Mammary epithelial cell (primary cell): ENCODE measurements at places on chromosomes 16 and 17.

DNA sequence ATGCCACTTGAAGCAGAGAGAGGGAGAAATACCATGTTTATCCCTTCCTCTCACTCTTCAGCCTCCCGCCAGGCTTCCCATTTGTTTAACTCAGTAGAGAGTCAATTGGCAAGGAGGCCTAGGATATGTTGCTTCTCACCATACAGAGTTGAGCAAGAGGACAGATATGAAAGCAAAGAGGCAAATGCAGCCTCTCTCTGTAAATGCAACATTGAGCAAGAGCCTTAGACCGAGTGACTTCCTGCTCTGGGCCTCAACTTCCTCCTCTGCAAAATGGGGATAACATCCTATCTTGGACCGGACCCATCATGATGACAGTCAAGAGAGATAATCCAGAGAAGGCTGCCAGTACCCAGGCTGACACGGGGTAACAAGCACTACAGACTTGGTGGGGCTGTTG lies 36.8 kb downstream of the SOCS1 start:
- no peak for DNase-seq

DNA sequence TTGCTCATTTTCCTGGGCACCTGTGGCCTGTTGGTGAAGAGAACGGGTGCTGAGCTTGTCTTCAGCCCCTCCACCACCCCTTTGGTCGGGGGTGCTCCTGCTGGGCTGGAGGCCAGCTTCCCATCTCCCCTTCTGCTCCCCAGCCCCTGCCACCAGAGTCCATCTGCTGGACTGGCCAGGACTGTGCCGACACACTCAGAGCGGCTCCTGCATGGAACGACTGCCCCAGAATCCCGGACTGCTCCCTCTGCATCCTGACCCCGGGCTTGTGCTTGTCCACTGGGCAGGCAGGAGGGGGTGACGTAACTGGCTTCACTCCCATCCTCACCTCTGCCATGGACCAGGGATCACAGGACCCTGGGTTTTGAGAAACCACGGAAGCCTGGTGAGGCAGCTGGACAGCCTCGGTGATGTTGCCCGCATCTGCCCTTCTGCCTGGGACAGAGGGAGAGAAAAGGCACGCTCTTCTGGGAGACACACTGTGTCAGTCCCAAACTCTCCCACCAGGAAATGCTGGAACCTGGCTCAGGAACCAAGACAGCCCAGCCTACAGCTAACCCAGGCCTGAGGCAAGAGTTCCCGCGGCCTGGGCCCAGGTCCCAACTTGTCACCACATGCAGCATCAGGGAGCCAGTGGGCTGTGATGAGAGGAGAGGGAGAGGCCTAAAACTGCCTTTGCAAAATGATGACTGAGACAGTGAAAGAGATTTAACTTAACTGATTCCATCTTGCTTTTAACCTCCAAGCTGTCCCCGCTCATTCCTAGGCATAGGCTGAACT lies 16.1 kb upstream of the GSDMA start:
- DNase-seq, result peak; percentile 62

GRCh38 chr16:19776565-19776964 lies 58.5 kb downstream of the IQCK start:
- DNase-seq, result no peak

GRCh38 chr17:46053911-46054534 lies 55.0 kb downstream of the STH start:
- DNase-seq, result peak; percentile 28

DNA sequence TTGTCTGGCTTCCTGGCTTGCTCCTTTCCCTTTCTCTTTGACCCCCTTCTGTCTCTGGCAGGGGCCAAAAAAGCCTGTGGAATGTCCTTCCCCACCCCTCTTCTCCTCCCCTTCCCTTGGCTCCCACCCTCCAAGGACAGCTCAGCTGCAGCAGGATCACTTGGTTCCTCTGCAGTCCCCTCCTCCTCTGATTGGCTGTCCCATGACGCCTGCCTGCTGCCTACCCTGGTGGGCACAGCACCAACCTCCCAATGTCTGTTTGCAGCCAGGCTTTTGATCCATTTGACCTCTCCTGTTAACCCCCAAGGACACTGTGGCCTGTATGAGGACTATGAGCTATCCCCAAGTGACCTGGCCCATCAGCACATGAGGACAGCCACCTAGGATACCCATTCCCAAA lies 14.8 kb upstream of the MTMR4 start:
- no peak for DNase-seq

GRCh38 chr16:65070831-65071432 lies 50.9 kb downstream of the CDH11 start:
- DNase-seq, result peak; percentile 11

GRCh38 chr16:85983606-85984230 lies 84.8 kb downstream of the IRF8 start:
- no peak for DNase-seq

DNA sequence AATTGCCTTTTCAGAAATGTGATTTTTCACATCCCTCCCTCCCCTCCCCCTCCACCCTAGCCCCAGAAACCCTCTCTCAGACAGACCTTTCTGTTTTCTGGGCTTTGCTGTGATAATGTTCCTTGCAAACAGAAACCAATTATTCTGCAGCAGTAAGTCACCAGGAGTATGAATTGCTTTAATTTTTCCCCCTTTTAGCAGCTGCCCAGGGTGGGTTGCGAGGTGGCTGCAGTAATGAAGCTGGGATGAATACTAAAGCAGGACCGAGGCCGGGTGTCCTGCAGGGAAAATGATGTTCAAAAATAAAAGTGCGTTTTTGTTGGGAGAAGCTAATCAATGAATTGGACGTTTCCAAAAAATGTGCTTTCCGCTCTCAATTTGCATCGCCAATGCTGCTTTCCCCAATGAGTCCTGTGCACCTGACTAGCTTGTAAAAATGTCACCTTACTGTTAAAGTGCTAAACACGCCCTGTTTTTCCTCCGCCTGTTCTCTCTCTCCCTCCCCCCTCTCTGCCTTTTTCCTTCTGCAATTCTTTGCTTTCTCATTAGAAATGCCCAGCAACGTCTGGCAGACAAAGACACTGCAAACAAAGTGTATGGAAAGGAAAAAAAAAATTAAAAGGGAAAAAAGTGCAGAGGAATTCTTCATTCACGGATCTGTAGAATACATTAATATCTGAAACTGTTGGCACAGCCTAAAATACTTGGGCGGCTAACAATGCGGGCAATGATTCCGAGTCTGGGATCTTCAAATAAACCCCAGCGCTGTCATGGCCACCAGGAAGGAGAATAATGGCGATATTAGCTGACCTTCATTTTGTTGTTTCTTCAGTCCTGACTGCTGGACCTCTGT lies 244.1 kb downstream of the STX8 start:
- no peak for DNase-seq

DNA sequence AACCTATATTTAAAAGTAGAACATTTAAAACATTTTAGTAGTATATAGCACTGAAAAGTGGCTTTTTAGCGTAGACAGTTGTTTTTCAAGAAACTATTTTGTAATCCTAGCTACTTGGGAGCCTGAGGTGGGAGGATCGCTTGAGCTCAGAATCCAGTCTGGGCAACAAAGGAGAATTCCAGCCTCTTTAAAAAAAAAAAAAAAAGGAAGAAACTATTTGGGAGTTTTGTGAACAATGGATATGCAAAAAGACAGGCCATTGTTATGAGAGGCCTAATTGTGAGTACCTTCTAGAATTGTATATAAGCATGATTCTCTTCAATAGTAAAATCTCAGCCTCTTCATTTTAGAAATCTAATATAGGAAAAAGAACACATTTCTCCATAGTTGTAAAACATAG lies 17.6 kb downstream of the OMG start:
- no peak for DNase-seq

DNA sequence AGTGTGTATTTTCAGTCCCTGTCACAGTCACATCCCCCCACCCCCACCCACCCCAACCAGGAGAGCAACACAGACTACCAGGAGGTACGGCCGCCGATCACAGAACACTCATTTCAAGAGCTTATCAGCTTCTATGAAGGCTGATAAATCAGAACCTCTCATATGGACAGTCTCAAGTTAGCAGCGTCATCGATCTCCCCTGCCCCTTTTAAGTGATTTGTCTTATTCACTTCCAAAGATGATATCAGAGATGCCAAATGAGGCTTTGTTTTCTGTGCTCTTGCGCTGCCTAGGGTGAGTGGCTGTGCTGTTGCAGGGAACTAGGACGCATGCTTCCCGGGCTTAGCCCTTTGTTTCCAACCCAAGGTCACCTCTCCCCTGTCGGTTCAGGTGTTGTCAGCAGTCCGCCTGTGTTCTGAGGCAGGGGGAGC lies 26.8 kb upstream of the PMFBP1 start:
- DNase-seq, result no peak

GRCh38 chr17:65243838-65244625 lies 106.9 kb downstream of the RGS9 start:
- peak; percentile 33 for DNase-seq

GRCh38 chr16:48864055-48864454 lies 254.1 kb upstream of the N4BP1 start:
- DNase-seq, result no peak

- DNase-seq, result peak; percentile 21
Observed at GRCh38 chr17:14471052-14471451, 170.2 kb downstream of the HS3ST3B1 start.

- DNase-seq, result peak; percentile 94
Observed at GRCh38 chr16:11613381-11614303, 26.9 kb upstream of the LITAF start.

DNA sequence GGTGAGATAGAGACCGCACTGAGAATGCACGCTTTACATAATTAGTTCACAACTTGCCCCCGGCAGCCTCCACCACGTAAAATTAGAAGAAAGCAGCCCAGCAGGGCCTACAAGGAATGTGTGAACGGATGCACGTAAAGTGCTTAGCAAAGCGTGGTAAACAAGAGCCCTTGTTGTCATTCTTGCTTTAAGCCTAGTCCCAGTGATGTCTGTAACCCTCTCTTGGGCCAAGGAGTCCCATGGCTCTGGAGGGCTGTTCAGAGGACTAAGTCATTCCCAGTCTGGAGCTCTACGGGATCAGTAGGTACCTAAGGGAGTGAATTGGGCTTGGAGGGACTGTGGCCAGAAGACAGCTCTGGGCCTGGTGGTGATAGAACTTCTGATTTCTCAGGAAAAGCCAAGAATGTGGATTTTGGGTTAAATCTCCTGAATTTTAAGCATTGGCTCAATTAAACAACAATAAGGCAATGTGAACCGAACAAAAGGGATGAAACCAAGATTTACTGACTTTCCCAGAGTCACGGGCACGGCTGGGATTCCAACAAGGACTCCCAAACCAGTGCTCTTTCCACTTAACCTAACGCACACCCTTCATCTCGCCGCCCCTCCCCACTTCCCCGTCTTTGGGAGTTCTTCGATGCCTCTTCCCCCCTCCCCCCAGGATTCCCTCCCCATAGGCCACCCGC lies 775 bp upstream of the CHP2 start:
- DNase-seq, result no peak

DNA sequence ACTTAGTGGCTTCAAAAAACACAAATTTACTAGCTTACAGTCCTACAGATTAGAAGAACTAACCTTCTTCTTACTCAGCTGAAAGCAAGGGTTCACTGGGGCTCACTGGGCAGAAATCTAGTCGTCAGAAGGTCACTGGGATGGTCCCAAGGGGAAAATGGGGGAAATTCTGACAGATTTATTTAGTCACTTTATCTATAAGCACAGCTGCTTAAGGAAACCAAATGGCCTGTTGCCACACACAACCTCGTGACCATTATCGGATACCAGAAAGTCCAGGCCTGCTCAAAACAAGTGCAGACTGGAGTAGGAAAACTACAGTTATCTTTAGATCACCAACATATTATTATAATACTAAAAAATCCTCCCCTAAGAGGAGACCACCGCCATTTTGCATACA lies 374.6 kb upstream of the ASIC2 start:
- DNase-seq, result no peak

- no peak for DNase-seq
Observed at GRCh38 chr17:63983320-63983719, 10.6 kb upstream of the SCN4A start.

- peak; percentile 78 for DNase-seq
Observed at GRCh38 chr16:67833415-67834241, 8.5 kb upstream of the THAP11 start.

GRCh38 chr16:57775661-57776469 lies 26.4 kb downstream of the KIFC3 start:
- DNase-seq, result no peak

DNA sequence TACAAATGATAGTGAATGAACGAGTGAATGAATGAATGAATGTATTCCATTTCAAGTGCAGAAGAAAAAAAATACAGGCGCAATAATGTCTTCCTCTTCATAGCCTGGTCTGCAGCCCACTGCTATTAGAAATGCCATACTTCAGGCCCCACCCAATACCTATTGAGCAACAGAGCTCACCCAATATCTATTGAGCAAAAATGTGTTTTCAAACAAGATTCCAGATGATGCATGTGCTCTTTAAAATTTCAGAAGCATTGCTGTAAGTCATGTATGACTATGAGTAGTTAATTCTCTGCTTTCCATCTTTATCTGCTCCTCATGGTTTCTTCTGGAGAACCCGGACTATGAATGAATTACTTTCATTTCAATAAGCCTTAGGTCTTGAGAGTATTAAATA lies 308.2 kb downstream of the XYLT1 start:
- DNase-seq, result no peak

GRCh38 chr17:47733674-47734410 lies 806 bp downstream of the TBX21 start:
- no peak for DNase-seq

- DNase-seq, result no peak
Observed at GRCh38 chr16:66326991-66327513, 39.4 kb upstream of the CDH5 start.

GRCh38 chr17:36602924-36603384 lies 1.6 kb downstream of the MRM1 start:
- peak; percentile 44 for DNase-seq

DNA sequence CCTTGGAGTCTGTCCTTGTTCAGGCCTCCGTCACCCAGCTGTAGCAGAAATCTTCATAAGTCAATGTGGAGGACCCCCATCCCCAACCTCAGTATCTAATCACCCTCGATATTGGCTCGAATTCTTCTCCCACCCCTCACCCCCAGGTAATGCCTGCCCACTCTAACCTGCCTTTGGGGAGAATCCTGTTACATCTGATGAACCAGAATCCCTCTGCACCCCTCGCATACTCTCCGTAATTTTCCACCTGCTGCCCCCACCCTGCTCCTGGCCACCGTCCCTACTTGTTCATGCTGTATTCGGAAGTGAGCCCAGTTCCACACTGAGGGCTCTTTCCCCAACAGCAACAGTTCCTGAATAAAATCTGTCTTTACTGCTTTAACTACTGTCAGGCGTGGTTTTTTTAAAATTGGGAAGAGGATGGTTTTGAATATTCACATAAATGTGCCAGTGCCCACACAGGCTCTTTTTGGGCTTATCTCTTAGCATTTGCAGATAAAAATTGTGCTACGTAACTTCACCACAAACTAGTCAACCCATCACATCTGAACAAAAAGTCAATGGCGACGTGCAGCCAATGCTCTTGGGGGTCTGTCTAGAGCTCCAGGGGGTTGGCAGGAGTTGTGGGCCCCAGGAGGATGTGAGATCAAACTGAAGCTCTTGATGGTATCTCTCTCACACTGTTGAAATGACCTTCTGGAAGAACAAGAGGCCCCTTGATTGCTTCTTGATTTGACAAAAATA lies 73.7 kb downstream of the NETO2 start:
- no peak for DNase-seq

- no peak for DNase-seq
Observed at GRCh38 chr17:40806131-40806530, 6.4 kb upstream of the KRT28 start.
